T-helper 1 cell (primary cell): ENCODE measurements at places on chromosomes 1 and 21.
A peak's percentile ranks its signal among the peaks of the same experiment; 100 is the strongest.

GRCh38 chr1:4647391-4647790 lies 7.0 kb upstream of the AJAP1 start:
- DNase-seq = no peak

DNA sequence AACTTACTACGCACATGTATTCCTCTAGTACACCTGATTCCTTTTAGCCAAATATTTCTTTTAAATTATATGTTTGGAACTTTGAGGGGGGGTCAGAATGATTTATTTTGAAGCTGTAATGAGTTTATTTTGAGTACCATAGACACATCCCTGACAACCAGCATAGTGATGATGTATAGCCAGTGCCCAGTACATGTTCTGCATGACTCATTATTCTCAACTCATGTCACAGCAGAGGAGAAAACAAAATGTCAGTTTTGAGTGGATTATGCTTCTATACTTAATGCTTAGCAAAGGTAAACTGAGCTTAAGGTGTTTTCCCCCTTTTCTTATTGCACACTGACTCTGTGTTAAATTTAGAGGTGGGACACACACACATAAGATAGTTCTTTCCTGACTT lies 22.4 kb upstream of the LEPR start:
- DNase-seq = peak; percentile 51

GRCh38 chr1:185811073-185811709 lies 77.0 kb downstream of the HMCN1 start:
- DNase-seq = no peak

DNA sequence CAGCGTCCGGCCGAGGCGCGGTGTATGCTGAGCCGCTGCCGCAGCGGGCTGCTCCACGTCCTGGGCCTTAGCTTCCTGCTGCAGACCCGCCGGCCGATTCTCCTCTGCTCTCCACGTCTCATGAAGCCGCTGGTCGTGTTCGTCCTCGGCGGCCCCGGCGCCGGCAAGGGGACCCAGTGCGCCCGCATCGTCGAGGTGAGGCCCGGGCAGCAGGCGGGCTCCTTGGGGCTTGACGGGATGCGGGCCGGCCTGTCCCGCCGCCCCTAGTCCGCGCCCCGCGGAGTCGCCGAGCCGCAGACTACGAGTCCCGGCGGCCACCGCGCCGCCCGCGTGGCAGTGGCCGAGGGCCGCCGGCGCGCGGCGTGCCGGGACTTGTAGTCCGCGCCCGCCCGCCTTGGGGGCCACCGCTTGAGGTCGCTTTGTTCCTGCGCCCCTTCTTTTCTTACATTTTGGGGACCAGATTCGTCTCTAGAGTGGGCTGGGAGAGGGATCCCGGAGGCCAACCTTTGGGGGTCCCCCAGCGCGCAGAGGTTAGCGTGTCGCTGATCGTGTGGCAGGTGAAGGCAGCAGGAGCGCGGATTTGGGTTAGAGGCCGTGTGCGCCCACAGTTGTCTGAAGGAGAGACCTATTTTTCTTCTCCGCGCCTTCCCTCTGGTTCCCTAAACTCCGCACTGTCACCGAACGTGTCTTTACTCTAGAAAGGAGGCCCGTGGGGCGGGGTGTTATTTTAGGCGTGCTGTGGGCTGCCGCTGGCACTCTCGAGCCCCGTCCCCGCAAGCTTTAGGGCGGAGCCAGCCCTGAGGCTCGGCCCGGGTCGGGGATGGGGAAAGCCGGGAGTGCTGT lies 553 bp downstream of the CMPK1 start:
- peak; percentile 53 for DNase-seq

- no peak for DNase-seq
Measured at GRCh38 chr1:2472109-2472508, 4.0 kb upstream of the PLCH2 start.

GRCh38 chr1:7865978-7866377 lies 13.1 kb upstream of the UTS2 start:
- DNase-seq = no peak
